ENCODE measurements at places on chromosomes 4 and X.

DNA sequence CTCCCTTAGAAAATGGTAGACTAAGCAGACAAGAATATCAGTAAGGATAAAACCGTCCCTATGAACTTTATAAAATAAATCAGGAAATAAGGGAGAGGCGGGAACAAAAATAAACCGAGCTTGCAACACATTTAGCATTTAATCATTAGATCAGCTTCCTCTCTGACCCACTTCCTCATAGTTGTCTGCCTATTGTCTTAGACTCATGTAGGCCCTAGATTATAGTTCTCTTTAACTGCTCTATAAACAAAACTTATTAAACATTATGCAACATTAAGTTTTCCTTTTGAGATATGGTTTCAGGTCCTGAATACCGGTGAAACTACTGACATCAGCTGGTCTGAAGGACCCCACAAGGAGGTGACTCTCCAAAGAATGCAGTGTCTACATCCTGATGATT, 15.8 kb upstream of the SRD5A3 start:
- DNase-seq = no peak

GRCh38 chr4:106583567-106583966, 215.0 kb upstream of the GIMD1 start:
- DNase-seq = no peak

DNA sequence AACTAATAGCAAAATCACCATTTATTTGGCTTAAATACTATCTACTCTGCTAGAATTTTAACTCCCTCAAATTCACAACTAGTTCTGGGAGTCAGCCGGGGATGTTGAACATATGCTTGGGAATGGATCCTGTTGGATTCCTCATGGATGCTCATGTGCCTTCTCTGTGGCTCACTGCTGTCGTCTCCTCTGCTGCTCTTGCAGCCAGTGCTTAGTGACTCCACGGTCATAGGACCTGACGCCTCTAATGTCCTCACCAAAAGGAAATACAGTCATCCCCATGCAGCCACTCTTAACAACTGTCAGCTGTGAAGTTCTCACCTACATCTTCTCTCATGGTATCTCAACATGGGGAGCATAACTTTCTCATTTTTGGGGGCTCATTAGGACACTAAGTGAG, 59.4 kb downstream of the HMGB2 start:
- DNase-seq = no peak

DNA sequence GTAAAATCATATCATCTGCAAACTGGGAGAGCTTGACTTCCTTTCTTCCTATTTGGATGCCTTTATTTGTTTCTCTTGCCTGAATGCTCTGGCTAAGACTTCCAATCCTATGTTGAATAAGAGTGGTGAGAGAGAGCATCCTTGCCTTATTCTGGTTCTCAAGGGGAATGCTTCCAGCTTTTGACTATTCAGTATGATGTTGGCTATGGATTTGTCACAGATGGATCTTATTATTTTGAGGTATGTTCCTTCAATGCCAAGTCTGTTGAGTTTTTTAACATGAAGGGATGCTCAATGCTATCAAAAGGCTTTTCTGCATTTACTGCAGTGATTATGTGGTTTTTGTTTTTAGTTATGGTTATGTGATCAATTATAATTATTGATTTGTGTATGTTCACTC, 2144.6 kb upstream of the TENM3 start:
- no peak for DNase-seq
